Cardiac fibroblast (primary cell): ENCODE measurements at places on chromosomes 1 and 21.

- peak; percentile 88 for DNase-seq
Observed at GRCh38 chr1:51189421-51190073, 46.5 kb upstream of the RNF11 start.

GRCh38 chr1:60065199-60065598 is 8.4 kb downstream of the C1orf87 start:
- no peak for DNase-seq

GRCh38 chr1:14552246-14552965 is 46.1 kb upstream of the KAZN start:
- DNase-seq, result no peak

DNA sequence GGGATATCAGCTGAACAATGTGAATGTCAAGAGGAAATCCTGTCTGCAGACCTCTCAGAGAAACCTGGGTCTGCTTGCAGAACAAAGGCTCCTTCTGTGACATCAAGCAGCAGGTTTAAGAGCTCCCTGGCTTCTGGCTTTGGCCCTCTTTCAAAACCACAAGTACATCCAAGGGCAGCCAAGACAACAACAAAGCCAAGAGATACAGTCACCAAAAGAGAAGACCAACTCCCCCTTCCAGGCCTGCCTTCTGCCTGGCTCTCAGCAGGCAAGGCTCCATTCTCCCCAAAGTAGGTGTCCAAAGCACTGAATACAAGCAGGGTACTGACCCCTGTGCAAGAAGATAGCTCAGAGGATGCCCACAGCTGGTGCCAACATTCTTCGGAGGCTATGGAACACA is 11.5 kb downstream of the BCAR3 start:
- DNase-seq, result peak; percentile 86

- no peak for DNase-seq
Observed at GRCh38 chr21:38858026-38858811, 52.5 kb downstream of the ETS2 start.

DNA sequence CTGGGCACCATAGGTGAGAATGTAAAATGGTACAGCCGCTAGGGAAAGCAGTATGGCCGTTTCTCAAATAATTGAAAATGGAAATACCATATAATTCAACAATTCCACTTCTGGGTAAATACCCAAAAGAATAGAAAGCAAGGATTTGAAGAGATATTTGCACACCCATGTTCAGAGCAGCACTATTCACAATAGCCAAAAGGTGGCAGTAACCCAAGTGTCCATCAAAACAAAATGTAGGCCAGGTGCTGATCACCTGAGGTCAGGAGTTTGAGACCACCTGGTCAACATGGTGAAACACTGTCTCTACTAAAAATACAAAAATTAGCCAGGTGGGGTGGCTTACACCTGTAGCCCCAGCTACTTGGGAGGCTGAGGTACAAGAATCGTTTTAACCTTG is 62.1 kb downstream of the OLIG1 start:
- DNase-seq, result no peak

- no peak for DNase-seq
Observed at GRCh38 chr1:65525266-65526048, 105.0 kb downstream of the LEPR start.

DNA sequence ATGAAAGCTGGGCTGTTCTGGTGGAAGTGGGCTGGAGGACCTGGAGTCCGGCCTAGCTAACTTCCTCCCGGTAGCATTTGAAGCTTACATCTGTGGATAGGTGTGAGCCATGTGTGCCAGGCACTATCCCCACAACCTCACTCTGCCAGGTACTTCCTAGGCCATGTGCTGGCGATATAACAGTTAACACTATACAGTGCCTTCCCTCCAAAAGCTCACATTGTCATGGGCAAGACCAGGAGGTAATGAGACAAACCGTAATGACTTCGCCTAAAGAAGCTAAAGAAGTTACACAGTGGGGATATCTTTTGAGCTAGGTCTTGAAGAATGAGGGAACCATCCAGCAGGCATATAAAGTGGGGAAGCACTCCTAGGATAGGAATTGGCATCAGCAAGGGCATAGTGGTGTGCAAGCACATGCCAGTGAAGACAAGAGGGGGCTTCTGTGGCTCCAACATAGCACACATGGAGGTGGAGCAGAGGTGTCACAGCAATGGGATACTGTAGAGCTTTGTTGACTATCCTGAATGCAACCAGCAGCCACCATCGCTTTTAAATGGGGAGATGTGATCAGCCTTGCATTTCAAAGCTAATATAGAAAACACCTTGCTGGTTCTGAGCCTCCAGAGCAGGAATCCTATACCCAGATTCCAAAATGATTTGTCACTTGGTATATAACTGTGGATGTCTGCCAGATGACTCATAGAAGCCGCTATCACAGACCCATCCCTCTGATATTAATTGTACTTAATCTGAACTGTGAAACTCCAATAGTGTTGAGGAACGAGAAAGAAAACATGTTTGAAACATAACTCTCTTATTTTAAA is 466.3 kb downstream of the LMO4 start:
- DNase-seq, result peak; percentile 73

GRCh38 chr1:100862591-100862990 is 32.1 kb downstream of the EXTL2 start:
- peak; percentile 71 for DNase-seq

GRCh38 chr1:24931146-24931467 is 1.0 kb upstream of the RUNX3 start:
- peak; percentile 17 for DNase-seq

DNA sequence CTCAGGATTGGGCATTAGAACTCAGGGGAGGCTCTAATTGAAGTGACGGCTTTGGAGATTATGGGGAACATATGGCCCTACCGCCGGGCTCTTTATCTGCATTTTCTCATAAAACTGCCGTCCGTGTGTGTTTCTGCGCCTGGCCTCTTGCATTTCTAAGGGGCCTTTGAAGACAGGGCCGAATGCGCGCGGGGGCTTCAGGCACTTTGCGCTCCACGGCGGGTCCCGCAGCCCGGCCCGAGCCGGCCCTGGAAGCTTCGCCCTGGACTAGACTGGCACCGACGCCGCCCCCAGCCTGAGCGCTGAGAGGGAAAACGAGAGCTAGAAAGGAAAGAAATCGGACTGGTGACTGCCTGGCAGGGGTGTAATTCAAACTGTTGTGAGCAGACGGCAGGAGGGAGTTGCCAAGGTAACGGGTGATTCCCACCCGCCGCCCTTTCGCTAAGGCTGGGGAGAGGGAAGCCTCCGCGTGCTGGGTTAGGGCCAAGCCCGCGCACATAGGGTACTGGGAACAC is 120.7 kb downstream of the LMX1A start:
- no peak for DNase-seq

DNA sequence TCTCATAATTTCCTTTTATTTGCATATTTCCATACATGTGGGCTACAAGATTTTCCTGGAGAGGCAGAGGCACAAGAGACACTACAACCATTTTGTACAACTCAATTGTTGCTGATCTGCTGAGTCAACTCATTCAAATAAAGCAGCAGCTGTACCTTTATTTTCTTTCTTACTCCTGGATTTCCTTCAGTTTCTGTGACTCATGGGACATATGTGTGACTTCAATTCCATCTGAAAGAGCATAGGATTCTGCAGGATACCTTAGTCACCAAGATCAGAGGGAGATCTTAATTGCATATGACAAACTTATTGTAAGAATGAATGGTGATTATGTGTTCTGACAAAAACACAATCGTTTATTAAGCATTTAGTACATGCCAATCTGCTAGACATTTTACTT is 2219.4 kb downstream of the NCAM2 start:
- DNase-seq, result no peak

DNA sequence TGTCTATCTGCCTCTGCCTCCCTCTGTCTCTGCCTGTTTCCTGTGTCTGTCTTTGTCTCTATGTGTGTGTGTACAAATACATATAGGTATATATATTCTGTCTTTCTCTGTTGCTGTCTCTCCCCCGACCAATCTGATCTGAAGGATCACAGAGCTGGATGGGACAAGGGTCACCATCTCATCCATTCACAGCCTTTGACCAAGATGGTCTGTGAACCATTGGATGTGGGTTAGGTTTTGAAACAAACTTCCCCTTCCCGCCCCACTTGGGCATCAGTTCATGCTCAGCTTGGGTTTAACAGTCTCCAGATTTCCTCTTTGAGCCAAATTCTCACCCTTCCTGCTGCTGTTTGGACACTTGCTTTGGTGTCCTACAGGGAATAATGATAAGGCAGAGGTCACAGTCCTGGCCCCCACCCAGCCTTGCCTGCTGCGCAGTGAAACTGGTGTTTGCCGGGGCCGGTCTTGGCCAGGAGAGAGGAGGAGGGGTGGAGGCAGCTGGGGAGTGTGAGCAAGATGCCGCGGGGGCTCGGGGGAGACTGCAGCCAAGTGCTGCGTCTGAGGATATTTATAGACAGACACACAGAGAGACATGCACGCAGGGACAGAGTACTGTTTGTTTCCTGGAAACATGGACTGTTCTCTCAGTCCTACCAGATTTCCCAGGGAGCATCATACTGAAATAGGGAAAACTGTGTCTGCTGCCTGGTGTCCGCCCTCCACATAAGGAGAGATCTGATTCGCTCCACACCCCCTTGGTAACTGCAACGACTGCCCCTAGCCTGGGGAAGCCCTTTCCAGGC is 27.0 kb upstream of the BTG2 start:
- DNase-seq, result peak; percentile 61
